Right atrium auricular region (tissue), 2 donors: ENCODE measurements at places on chromosomes 5 and 9.

DNA sequence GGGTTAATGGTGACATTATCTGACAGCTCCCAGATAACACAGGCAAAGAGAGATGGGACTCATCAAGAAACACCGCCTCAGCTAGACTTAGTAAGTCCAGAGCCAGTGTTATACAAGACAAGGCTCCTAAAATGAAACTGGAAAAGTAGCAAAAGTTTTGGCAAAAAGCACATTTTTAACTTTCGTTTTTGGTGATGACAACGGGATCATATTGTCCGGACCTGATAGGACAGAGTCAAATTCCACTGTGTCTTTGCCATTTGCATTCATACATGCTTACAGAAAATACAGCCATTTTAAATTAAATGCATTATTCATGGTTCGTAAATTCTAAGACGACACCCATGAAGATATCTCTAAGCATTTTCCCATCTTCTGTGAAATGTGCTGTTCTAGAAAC, 152.1 kb downstream of the CRB2 start:
- DNase-seq = no peak

- DNase-seq = no peak
These were observed 12.8 kb downstream of the FER start for GRCh38 chr5:108760512-108760911.

DNA sequence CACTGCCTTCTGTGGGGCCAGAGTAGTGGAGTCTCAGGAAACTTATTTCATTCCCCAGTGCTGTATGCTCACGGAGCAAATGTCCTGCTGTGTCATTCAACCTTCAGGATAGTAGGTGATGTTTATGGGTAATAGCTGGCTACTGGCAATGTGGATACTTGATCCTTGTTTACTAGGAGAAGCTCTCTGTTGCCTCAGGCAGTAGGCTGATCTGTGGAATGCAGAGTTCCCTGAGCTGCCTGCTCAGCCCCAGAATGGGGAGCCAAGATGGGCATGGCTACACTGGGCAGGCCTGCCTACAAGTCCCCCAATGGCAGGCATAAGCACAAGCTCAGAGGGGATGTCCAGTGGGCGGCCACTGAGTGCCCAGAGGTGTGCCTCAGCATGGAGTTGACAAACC, 323.1 kb upstream of the KCNN2 start:
- DNase-seq = no peak

DNA sequence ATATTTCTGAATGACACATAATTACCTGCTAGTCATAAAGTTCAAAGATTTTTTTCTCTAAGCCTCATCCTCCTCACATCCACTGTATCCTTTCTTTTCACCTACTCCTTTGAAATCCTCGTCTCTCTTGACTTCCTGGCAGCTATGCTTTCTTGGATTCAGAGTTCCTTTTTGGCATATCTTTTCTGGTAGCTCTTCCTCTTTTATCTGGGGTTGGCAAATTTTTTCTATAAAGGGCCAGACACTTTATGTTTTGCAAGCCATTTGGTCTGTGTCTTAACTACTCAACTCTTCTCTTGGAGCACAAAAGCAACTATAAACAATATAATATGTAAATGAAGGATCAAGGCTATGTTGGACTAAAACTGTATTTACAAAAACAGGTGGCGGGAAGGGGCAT, 197.5 kb downstream of the KIAA0825 start:
- no peak for DNase-seq

DNA sequence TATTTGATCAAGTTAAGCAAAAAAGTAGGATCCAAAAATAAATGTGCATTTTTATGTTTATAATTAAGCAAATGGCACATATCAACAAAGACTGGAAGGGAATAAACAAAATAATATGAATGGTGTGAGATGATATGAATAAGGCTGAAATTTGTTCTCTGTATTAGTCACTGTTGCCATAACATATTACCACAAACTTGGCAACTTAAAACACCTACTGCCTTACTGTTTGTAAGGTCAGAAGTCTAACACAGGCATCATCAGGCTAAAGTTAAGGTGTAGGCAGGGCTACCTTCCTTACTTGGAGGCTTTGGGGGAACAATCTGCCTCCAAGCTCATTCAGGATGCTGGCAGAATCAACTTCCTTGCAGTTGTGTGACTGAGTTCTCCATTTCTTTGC, 19.3 kb downstream of the PGGT1B start:
- no peak for DNase-seq

DNA sequence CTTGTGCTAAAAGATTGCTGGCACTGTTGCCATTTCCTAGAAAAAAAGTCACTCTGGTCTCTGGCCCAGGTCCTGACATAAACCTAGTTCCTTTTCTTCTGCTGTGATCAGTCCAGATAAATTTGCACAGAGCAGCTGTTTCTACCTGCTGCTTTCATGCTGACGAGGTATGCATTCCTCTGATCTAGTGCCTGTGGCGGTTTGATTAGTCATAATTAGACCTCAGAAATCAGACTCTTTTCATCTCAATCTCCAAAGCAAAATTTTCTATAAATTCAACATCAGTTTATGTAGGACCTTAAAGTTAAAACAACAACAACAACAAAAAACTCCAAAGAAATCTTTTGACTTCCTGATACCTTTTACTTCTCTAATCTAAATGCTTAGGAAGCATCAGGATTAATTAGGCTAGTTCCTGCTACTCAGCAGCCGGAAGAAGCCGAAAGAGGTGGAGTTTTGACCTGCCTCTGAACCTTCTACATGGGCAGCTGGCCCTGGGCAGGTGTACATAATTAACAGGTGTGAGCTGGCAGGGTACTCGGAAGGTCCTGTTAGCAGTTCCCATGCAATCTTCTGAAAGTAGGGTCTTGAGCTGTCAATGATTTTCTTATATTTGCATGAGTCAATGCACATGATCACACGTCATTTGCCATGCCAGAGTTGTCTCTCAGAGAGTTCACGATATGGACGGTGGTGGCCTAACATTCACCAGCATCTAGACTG, 83.3 kb upstream of the CCDC112 start:
- no peak for DNase-seq

DNA sequence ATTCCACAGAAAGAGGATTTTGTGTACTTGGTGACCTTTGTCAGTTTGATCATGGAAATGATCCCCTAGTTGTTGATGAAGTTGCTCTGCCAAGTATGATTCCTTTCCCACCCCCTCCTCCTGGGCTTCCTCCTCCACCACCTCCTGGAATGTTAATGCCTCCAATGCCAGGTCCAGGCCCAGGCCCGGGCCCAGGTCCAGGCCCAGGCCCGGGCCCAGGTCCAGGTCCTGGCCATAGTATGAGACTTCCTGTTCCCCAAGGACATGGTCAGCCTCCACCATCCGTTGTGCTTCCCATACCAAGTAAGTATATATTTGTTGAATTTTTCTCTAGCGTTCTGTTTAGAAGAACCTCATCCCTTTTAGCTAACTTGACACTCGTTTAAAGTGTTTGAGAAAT, 30.0 kb downstream of the RBM27 start:
- no peak for DNase-seq

DNA sequence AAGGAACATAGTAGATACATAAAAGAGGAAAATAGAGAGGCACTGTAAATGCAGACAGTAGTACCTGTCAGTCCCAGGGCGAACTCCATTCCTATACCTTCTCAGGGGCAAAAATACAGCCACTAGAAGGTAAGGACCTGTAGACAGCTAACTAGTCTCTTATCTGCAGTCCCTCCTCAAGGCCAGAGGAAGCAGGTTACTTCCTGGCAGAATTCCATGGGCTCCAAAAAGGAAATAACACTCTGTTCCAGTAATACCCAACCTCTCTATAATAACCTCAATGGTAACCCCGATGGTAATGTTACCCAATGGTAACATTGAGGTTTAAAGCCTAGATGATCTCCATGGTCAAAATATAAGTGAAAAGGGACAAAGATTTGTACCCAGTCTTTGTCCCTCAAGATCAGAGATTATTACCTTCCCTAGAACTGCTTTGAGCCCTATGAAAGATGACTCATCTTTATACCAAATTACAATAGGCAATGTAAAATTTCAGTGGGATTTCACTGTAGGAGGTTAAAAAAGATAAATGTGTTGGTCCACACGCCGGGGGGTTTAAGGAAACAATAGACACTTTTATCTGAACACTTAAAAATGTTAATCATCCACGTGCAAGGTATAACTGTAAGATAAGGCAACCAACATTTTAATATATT, 113.0 kb downstream of the DENND1A start:
- DNase-seq = no peak
